Cerebellar nuclear complex (tissue), 1 donor: ENCODE measurements at places on chromosomes 6 and 20.

GRCh38 chr6:126682440-126682839, 342.5 kb downstream of the CENPW start:
- DNase-seq, result no peak

DNA sequence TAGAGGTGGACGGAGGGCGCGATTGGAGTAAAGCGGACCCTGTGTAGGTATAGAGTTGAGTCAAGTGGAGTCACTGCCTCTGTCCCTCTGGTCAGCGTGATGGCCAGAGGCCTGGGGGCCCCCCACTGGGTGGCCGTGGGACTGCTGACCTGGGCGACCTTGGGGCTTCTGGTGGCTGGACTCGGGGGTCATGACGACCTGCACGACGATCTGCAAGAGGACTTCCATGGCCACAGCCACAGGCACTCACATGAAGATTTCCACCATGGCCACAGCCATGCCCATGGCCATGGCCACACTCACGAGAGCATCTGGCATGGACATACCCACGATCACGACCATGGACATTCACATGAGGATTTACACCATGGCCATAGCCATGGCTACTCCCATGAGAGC, 479 bp downstream of the SLC39A7 start:
- DNase-seq, result no peak

DNA sequence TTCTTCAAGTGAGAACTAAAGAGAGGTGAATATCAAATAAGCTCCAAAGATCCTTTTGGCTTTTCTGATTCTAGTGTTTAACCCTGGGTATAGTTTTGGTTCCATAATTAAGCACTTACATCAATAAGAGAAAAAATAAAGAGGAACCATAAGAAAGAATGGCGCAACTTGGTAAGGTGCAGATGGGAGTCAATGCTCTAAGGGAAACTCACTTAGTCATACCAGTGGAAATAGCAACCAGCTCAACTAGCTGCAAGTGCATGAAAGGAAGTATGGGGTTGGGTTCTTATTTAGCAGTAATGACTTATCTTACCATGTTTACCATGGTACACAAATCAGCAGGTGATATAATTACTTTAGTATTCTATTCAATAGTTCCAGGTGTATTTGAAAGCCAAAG, 296.5 kb upstream of the RUNX2 start:
- no peak for DNase-seq

- no peak for DNase-seq
These were observed 8.5 kb downstream of the RBM24 start for GRCh38 chr6:17289630-17290061.
